ENCODE measurements at places on chromosomes 11 and 22.

GRCh38 chr11:69874984-69875624, 55.9 kb upstream of the FGF3 start:
- no peak for DNase-seq

DNA sequence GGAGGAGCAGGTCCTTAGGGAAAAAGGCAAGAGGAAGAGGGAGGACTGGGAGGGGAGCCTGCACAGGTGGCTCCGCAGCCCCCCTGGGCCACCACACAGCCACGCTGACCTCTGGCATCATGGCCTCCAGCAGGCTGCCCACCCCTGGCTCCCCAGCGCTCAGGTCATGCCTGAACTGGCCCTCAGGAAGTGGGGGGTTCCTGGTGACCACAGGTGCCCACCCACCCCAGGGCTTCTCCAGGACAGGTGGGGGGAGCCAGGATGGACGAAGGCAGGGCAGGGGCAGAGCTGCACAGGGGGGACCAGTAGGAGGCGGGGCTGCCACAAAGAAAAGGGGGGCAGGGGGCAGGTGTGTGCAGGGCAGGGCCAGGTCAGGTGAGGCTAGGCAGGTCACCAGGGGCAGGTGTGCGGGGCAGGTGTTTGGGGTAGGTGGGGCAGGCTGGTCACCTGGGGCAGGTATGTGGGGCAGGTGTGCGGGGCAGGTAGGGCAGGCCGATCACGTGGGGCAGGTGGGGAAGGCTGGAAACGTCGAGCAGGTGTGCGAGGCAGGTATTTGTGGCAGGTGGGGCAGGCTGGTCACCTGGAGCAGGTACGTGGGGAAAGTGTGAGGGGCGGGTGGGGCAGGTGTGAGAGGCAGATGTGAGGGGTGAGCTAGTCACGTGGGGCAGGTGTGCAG, 997 bp downstream of the DEAF1 start:
- DNase-seq, result no peak

DNA sequence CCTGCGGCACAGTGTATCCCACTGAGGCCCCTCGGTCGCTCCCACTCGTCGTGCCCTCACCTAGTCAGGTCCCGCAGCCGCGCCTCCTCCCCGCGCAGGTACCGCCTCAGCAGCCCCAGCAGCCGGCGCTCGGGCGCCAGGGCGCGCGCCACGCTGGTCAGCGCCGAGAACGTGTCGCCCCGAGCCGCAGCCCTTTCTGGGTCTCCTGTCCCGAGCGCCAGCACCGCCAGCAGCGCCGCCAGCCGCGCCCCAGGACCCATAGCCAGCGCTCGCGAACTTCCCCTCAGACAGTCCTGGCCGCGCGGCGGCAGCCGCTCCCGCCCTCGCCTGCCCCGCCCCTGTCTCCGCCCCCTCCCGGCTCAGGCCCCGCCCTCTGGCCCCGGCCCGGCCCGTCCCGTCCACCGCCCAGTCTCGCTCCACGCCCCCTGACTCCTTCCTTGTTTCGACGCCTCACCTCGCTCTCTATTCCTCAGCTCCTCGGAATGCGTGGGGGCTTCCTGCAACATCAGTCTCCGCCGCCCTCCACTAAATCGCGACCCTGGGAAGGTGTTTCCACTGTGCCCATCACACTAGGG, at the start of gene P4HA3:
Gene P4HA3, minus strand, starts transcription at position 289 of the 575 bp plus-strand sequence. Its CDS starts 29 bp downstream, at position 260.
- DNase-seq, result peak; percentile 81

DNA sequence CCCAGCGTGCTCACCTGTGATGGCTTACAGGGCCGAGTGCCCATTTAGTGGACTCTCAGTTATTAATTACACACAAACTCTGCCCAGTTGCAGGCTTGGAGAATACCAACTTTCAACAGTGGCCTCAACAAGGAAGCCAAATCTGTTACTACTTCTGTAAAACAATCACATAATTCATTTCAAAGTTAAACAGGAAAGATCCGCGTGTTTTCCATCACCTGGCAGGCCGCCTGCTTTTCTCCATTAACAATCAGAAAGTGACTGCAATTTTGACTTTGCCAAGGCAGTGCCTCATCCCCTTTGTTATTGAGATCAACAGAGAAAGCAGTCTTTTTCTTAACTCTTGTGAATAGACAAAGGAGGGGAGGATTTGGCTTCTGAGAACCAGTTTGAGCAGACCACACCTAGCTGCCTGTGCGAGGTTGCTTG, 77.7 kb downstream of the BARX2 start:
- no peak for DNase-seq

DNA sequence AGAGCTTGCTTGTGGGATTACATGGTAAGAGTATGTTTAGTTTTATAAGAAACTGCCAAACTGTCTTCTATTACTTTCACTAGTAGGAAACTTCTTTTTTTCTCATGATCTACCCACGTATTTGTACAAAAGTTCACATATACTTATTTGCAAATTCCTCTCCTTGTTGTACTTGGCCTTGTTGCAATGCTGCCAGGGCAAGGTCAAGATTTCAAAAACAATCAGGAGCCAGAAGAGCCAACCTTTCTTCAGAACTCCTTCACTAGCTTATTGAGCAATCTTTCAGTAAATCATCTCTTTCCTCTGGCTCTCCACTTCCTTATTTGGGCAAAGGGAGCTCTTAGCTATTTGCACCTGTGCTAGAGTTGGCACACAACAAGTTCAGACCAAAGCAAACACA, 9.7 kb downstream of the SRSF8 start:
- no peak for DNase-seq

- DNase-seq, result no peak
Observed at GRCh38 chr11:42172441-42172840, 713.0 kb upstream of the LRRC4C start.

GRCh38 chr11:25613865-25614264, 718.1 kb upstream of the ANO3 start:
- DNase-seq, result no peak

Measured in 8988T (cell line).